Cerebellum (tissue), 4 donors: ENCODE measurements at places on chromosomes 13 and 19.

- no peak for DNase-seq
These were observed 1.3 kb upstream of the SPACA6 start for GRCh38 chr19:51691584-51692428.

DNA sequence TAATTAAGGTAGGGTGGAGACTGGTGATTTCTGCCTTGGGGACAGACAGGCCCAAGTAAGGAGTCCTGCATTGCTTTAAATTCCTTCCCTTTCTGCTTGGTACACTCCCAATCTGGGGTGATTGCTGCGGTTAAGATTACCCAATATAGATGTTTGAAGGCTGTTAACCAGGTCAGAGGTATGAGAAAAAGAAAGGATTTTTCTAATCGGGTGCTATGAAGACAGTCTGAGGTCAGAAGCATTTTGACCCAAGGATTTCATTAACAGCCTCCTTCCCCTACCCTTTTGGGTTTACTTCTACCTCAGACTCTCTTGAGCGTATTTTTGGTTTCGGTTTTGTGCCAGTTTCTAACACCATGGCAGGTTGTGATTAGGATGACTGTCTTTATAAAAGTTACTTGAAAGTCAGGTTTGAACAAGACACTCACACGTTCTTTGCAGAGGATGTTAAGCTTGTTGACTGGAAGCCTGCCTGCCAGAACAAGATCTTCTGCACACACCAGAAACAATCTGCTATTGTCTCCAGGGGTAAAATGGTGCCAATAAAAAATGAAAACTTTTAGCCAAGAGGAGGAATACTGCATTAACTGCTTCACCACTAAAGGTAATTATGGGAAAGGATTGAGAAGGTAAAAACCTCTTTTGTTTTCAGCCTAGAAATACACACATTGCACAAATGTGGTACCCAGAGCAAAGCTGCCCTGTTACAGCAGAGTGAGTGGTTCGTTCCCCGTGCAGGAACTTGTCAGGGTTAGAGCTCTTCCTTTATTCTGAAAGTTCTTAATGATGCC is 108.8 kb downstream of the NDFIP2 start:
- no peak for DNase-seq

DNA sequence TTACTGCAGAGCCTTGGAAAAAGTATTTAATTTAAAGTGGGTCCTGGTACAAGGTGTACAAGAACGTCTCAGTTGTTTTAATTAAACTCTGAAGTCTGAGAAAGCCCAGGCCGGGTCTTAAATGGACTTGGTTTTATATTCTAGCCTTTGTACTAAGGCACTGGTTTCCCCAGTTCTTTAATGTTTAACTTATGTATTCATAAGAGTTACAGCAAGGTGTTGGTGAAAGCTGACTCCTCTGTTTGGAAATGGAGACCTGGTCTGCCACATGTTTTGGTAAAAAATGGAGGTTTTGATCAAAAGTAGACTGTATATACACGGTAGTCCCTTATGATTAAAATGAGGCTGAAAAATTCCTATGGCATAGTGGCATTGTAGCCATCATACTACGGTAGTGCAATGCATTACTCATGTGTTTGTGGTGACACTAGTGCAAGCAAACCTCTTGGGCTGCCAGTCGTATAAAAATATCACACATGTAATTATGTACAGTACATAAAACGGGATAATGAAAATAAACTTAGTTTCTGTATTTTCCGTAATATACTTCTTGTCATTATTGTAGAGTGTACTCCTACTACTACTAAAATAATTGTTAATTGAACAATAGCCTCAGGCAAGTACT is 883.4 kb upstream of the SPRY2 start:
- DNase-seq, result no peak

DNA sequence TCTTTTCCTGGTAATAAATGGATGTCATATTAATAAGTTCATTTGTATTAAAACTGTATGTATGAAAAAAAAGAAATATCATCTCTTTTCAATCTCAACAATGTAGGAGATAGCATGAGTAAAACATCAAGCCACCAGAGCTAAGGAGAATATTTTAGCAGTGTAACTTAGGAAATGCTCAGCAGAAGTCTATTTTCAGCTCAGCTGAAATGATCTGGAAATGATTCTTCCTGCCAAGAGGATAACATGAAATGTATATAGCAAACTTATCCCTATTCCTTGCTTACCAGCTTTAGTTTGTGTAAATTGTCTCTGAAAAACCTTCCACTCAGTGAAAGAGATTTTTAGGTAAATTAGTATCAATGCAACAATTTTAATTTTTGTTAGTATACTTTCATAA is 1194.4 kb downstream of the SLITRK1 start:
- no peak for DNase-seq

DNA sequence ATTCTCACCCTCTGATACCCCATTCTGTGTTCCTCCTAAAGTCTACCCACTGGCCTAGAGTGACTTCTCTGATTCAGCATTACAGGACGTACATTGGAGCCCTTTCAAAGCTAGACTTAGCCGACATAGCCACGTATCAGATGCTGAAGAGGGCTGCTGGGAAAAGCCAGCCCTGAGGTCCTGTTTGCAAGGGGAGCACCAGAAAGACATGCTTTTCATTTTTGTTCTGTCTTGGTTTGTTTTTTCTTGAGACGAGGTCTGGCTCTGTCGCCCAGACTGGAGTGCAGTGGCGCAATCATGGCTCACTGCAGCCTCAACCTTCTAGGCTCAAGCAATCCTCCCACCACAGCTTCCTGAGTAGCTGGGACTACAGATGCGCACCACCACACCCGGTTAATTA is 6.3 kb upstream of the ZSWIM4 start:
- no peak for DNase-seq

DNA sequence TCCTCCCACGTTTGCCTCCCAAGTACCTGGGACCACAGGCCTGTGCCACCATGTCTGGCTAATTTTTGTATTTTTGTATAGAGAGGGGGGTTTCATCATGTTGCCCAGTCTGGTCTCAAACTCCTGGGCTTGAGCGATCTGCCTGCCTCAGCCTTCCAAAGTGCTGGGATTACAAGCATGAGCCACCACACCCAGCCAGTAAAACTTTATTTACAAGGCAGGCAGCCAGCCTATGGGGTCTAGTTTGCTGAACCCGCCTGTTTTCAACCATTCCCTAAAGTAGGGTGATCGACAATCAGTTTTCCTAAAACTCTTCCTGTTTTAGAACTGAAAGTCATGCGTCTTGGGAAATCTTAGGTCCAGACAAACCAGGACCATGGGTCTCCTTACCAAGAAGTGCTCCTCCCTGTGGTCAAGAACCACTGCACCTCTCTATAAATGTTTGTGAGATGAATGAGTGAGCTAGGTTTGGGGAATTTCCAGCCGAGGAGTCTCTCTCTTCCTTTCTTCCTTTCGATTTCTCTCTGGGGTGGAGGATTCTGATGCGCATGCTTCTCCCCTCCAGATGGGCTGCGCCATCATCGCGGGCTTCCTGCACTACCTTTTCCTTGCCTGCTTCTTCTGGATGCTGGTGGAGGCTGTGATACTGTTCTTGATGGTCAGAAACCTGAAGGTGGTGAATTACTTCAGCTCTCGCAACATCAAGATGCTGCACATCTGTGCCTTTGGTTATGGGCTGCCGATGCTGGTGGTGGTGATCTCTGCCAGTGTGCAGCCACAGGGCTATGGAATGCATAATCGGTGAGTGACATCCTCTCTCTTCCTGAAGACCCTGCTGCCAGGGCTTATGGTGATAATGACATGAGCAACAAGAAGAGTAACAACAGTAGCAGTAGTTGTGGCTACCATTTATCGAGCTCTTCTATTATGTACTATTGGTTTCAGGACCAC is 38.7 kb downstream of the ADGRE1 start:
- DNase-seq, result no peak

GRCh38 chr13:76980075-76980718 is 11.7 kb upstream of the CLN5 start:
- peak; percentile 87 for DNase-seq

GRCh38 chr19:55346725-55347441 is 7.2 kb downstream of the KMT5C start:
- no peak for DNase-seq

DNA sequence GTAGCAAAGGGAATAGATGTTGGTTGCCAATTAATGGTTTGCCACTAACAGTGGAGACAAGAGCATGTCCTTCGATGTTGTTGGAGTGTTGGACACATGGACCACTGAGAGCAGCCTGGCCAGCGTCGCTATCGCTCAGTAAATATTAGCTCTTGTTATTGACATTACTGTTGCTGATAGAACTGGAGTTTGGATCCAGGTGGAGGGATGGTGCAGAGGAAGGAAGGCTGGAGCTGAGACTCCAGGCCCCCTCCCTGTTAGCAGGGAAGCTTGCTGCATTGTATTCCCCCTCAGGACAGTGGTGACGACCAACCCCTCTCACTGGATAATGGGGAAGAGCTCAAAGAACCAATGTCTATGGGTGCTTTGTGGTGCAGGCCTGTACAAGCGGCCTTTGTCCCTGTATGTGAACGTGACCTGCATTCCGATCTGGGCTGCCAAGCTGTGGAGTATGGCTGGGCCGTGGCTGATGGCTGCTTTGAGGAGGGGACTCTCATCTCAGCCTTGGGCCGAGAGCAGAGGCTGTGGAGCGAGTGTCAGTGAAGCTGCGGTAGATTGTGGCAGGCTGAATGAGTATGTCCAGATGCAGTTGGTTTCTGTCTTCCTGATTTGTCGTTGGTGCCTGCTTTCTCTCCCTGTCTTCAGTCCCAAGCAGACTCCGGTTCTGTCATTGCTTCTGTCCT is 7.0 kb downstream of the CLASRP start:
- no peak for DNase-seq

DNA sequence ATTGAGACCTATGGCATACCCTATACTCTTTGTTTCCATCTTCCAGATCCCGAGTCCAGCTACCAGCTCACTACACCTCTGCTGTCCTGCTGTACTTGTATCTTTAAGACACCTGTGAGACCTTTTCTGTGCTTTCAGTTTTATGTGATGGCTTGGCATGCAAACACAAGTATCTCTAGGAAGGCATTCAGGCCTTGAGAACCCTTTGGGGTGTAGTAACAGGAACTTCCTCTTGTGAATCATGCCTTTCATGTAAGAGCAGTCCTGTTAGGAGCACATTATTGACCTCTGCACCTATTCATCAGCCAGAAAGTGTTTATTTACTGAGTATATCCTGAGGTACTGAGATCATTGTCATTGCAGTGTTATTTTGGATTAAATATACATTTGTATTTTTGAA is 87.0 kb upstream of the HTR2A start:
- DNase-seq, result no peak

- no peak for DNase-seq
These were observed 440 bp upstream of the SYMPK start for GRCh38 chr19:45863335-45863839.

DNA sequence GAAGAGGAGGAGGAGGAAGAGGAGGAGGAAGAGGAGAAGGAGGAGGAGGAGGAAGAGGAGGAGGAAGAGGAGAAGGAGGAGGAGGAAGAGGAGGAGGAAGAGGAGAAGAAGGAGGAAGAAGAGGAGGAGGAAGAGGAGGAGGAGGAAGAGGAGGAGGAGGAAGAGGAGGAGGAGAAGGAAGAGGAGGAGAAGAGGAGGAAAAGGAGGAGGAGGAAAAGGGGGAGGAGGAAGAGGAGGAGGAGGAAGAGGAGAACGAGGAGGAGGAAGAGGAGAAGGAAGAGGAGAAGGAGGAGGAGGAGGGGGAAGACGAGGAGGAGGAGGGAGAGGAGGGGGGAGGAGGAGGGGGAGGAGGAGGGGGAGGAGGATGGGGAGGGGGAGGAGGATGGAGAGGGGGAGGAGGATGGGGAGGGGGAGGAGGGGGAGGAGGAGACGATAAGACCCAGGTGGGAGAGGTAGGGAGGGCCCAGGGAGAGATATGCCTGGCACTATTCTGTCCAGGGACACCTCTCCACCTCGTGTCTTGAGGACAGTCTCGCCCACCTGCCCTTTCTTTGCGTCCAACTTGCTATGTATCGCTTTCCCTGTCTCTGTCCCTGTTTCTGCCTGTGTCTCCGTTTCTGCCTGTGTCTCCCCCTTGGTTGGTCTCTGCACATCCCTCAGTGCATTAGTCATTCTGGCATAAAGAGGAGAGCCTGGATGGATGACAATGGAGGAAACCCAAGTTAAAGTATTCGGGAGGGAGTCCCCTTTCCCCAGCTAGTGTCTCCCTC is 7.1 kb upstream of the KLK5 start:
- DNase-seq, result no peak

- peak; percentile 20 for DNase-seq
These were observed 334.1 kb downstream of the SHISA2 start for GRCh38 chr13:25717666-25718197.

GRCh38 chr19:34480971-34481841 is at the start of gene WTIP:
TSS of gene WTIP (plus strand) at chr19:34481758. CDS start at chr19:34481975, 217 bp downstream.
- peak; percentile 54 for DNase-seq

- no peak for DNase-seq
These were observed 14.9 kb upstream of the RPL21 start for GRCh38 chr13:27236478-27236877.

- DNase-seq, result no peak
These were observed at the start of gene MAST3 for GRCh38 chr19:18097217-18097992. TSS of gene MAST3 (plus strand) at chr19:18097778. CDS start at chr19:18097793, 15 bp downstream.

GRCh38 chr13:97185291-97185690 is 36.8 kb upstream of the MBNL2 start:
- DNase-seq, result no peak

DNA sequence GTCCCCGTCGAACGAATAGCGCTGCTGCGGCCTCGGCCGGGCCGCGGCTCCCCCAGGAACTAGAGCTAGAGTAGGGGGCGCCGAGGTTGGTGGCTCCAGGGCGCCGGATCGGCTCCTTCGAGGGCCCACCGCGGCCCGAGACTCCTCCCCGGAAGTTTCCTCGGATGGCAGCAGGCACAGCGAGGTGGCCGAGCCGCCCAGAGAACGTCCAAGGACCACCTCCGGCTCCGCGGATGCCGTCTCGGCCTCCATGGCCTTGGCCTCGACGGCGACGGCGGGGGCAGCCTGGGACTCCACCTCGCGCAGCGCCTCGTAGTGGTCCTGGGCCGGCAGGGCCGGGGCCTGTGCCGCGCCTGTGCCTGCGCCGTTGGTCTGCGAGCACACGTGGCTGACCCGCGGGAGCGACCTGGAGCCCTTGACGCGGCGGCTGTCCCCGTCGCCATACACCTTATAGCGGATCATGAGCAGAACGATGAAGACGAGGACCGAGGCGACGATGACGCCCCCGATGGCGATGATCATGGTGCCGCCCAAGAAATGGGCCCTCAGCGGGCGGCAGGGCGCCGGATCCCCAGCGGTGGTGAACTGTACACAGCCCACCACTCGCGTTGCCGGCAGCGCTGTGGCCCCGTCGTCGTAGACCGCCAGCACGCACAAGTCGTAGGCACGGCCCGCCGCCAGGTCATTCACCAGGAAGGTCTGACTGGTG is 11.8 kb downstream of the IFNL1 start:
- DNase-seq, result no peak

GRCh38 chr13:106129273-106129672 is 406.2 kb downstream of the EFNB2 start:
- DNase-seq, result no peak

DNA sequence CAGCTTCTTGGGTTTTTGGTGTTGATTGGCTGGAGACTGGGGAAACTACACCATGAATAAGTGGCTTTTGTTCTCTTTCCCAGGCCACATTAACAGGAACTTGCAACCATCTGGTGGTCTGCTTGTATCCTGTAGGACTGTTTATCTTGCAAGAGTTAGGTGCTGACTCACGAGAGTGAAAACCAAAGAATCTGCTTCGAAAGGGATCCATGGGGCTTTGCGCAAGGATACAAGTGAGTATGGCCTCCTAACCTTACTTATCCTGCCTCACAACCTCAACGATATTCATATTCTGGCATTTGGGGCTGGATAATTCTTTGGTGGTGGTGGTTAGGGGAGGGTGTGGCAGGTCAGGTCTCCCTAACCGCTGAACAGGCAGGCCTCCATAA is 4.7 kb upstream of the SIGLECL1 start:
- no peak for DNase-seq

- DNase-seq, result peak; percentile 30
These were observed 3.3 kb upstream of the ATP1A3 start for GRCh38 chr19:41997121-41997850.
